Left cardiac atrium (tissue), 4 donors: ENCODE measurements at places on chromosomes 2 and 18.

DNA sequence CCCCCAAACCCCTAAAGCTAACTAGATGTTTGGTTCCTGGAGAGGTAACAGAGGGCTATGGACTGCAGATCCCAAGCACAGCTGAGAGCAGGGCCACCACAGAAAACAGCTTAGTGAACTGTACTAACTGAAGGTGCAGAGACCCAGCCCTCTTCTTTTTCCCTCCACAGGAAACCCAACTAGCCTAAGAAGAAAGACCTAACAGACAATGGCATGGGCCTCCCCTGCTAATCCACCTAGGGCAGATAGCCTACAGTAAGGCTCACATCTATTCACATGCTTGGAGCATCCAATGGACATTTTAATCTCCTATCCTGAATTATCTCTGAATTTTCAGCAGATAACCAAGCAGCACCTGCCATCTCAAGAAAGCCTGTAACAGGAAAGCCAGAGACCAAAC lies 8.8 kb upstream of the FECH start:
- no peak for DNase-seq

DNA sequence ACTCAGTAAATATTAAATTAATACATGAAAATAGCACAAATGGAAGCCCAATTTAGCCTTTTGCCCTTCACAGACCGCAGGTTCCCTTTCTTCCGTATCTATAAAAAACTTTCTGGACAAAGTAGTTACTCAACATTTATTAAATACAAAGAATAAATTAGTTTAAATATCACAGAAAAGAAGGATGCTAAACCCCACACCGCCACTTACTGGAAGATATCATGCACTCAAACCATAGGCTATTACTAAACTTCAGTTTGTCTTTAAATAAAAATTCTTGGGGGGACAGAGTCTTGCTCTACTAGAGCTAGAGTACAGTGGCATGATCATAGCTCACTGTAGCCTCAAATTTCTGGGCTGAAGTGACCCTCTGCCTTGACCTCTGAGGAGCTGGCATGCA lies 120.7 kb upstream of the FHL2 start:
- no peak for DNase-seq

DNA sequence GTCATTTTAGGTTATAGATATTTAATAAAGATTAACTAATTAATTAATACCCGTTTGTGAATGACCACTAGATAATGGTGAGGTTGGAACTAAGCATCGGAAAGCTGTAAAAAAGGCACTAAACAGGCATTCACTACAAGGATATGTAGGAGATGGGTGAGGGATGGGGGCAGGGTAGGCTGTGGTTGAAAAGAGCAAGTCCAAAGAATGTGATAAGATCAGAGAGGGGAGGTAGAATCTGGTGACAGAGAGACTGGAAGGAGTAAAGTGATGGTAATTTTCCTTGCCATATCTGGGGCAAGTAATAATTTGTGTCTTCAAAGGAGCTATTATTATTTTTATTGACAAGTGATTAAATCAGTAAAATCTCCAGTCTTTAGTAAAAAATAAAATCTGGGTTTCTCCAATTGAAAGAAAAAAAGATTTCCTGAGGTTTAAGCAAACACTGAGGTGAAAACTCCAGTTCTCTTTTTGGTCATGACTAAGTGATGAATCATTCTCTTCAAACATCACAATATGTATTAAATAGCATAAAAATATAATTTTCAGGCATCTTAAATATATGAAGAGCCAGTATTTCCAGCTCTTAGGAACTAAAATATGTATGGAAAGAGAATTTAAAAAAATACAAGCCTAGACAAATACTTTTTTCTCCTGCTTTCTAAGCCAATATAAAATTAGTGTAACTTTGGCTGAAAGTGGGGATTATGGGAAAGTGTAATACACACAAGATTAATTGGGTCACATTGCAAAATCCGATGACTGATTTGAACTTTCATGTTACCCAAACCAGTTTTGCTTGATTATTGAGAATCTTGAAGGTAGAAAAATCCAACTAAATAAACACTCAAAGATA lies 259.1 kb upstream of the RBMS1 start:
- no peak for DNase-seq

DNA sequence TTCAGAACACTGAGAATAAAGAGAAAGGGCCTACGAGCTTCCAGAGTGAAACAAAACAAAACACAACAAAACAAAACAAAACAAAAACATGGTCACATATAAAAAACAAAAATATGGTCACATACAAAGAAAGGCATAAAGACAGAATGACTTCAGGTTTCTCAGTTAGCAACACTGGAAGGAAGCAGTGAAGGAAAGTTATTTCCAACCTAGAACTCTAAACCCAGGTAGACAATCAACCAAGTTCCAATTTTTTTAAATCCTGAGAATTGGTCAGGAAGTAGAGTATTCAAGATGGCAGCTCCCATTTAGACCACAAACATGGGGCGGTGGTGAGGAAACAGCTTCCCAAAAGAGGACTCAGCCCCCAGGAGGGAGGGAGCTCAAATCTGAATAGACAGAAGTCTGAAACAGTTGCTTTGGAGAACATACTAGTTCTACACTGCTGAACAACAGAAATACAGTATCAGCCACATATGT lies 9.1 kb downstream of the DRC1 start:
- DNase-seq: no peak

- no peak for DNase-seq
Measured at GRCh38 chr2:212721026-212721451, 182.4 kb upstream of the ERBB4 start.

- no peak for DNase-seq
Measured at GRCh38 chr2:34311816-34312215, 712.7 kb upstream of the FAM98A start.

GRCh38 chr2:62175728-62176127 lies 20.2 kb upstream of the B3GNT2 start:
- DNase-seq: peak; percentile 44

- DNase-seq: no peak
Measured at GRCh38 chr2:237097911-237098702, 12.4 kb downstream of the COPS8 start.

DNA sequence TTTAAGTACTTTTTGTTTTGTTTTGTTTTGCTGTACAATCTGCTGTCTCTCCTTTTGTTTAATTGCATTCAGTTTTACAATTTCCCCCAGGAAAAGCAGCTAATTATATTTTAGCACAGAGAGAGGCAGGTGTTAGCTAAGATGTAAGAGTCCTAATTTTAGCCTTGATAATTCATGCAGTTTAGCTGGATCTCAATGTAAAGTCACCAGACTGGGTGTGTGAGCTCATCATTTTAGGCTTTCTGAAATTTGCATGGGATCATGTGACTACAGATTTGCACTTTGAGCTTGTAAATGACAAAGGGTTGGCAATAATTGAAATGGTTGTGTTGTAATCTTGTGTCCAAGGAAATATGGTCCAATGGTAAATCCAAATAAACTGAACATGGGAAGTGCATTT lies 68.5 kb downstream of the ETAA1 start:
- no peak for DNase-seq
